Cerebellar nuclear complex (tissue), 1 donor: ENCODE measurements at places on chromosomes 1 and 21.

DNA sequence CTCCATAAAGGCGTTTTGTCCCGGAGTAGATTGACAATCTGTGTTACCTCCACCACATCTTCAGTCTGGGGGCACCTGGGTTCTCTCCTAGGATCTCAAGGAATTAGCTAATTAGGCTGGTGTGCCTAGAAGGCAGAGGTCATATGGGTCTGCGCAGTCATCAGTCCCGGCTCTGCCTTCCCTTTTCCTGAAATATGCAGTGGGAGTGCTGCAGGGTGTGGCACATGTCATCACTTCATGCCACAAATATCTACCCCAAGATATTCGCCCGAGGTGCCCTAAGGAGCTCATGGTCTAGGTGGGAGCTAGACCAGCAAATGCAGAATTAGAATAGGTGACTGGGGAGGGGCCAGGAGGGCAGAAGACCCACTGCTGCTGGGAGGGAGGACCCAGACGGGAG lies 42.9 kb downstream of the ACTL8 start:
- no peak for DNase-seq

DNA sequence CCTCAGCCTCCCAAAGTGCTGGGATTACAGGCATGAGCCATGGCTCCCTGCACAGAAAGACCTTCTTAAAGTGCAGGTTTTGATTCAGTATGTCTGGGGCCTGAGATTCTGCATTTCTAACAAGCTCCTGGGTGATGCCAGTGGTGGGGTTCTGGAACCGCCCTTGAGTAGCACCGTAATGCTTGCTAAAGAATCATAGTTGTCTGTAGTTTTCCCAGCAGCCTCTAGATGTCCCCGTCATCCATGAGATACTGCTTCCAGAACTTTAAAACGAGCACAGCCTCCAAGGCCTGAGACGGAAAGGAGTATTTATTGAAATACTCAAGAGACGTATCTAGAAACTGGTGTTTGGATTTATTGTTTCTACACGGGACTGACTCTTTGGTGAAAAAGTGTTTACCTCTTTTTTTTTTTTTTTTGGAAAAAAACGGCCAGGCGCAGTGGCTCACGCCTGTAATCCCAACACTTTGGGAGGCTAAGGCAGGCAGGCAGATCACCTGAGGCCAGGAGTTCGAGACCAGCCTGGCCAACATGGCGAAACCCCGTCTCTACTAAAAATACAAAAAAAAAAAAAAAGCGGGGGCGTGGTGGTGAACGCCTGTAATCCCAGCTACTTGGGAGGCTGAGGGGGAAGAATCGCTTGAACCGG lies 2.6 kb upstream of the TOR3A start:
- peak; percentile 22 for DNase-seq

- DNase-seq = no peak
Observed at GRCh38 chr1:82073071-82073470, 272.3 kb downstream of the ADGRL2 start.

DNA sequence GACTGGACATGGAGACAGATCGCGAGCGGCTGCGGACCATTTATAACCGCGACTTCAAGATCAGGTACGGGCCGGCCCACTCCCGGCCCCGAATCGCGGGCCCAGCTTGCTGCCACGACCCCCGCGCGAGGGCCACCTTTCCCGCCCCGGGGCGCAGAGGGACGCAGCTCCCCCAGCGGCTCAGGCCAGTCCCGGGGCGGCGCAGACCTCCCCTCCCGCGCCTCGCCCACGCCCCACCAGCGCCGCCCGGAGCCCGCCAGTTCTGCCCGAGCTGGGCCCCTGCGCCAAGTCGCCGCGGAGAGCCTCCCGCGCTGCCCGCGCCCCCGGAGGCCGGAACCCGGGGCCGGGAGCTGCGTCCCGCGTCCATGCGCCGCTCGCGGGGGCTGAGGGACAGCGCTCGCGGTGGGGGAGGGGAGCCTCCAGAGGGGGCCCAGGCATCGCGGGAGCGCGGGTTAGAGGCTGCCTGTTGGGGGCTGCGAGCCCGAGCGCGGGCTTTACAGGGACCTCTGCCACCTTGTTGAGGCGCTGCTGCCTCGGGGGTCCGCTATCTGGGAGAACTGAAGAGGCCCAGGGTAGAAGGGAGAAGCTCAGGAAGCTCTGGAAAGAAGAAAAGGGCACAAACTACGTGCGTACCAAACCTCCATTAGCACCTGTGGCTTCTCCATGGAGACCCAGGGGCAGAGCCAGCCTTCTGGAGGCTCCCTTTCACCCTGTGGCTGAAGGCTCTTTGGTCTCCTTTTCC lies 698 bp downstream of the MOV10 start:
- DNase-seq = no peak

DNA sequence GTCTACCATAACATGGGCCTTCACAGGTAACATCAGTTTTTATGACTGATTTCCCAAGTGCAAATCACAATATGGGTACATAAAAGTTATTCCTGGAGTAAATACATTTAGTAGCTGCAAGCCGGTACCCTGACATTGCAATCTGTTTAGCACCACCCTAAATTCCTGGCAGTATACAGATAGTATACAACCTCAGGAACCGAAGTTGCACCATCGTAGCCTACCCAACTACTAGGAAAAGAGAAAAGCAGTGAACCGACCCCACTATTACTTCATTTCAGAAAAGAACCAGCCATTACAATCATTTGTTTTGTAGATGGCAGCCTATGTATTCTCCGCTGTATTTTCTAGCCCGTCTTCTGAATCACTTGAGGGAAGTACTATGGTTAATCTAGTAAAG lies 1.1 kb downstream of the ADIPOR1 start:
- no peak for DNase-seq

DNA sequence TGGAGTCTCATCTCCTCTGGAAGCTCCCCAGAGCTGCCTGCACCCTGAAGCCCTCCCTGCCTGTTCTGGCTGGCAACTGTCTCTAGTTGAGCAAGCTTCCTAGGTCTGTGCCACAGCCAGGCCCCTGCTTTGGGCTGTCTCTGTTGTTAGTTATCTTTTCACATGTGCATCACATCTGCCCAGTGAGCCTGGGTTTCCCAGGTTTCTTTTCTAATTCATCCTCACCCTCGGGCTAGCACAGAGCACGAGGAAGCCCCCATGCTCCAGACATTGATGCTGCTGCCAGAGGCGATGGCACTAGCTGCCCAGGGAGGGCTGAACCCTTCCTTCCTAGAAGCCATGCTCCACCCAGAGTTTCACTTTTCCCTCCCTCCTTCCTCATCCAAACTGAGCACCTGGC lies 27.2 kb downstream of the RASSF5 start:
- DNase-seq = no peak

GRCh38 chr21:29368906-29369305 lies 70.2 kb downstream of the BACH1 start:
- no peak for DNase-seq

DNA sequence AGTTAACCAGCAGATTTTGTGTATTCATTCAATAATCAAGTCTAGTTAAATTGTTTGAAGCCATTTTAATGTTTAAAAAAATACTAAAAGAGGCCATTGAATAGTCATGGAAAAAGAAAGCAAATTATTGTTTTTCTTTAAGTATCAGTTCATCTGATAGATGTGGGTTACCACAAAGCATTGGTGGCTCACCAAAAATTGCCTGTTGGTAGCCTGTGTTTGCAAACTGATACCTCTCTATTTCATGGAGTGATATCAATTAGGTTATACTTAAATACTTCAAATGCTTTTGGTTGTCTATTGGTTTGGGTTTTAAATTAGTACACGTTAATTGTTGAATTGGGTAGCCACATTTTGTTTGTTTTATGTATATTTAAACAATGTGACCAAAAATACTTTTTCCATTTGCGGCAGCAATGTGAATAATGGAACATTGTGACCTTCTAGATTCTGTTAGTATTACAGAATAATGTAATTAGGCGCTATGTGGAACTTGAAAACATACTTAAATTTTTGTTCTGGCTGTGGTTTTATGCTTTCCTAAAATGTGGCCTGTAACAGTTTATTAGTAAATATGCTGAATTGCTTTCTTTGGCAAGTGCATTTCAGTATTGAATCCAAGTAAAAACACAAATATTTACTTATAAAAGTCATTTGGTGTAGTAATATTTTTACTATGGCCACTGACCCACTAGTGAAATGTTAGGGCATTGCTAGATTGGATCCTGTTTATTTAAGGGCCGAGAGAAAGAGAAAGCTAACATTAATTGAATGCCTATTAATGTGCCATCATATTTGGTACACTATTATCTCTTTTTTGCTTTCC lies 37.1 kb upstream of the NBL1 start:
- no peak for DNase-seq

DNA sequence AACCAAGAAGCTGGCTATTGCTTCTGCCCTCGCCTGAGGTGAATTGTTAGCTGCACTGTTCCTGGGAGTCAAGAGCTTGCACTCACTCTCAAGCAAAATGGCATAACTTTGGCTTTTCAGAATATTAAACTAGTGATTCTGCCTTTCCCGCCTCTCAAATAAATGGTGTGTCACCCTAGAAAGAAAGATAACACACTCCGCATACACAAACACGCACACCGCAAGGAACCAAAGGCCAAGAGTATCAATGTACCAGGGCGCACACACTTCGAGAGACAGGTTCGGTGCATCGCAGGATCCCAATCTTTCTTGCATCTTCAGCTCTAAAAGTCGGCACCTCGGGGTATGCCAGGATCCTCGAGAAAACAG lies 470 bp upstream of the RTCA start:
- DNase-seq = peak; percentile 49

DNA sequence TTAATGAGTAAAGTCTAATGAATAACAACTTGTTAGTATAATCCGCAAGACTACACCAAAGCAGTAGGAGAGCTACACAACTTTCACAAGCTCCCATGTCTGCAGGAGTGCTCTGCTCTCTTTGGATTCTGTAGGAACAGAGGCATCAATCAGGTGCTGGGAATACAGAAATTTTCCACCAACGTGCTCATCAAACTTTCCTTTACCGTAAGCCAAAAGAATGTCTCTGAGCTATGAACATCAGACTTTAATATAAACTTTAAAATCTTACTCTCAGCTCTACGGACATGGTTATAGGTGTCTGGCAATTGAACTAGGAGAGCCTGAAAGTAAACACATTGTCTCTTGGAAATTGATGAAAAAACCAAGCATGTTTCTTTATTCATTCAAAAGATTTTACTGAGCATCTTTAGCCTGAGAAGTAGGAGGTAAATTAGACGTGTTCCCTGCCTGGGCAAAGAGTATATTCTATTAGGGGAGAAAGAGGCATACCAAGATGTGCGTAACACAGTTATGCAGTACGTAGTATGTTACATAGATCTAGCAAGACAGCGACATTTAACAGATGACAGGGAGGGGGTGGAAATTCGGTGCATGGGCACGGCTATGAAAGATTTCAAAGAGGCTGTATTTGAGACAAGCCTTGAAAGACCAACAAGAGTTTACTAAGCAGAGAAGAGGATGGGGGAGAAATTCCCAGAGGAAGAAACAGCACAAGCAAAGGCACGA lies 85.2 kb downstream of the TM2D1 start:
- no peak for DNase-seq

GRCh38 chr1:44542420-44543063 lies 131.7 kb downstream of the TMEM53 start:
- DNase-seq = no peak

DNA sequence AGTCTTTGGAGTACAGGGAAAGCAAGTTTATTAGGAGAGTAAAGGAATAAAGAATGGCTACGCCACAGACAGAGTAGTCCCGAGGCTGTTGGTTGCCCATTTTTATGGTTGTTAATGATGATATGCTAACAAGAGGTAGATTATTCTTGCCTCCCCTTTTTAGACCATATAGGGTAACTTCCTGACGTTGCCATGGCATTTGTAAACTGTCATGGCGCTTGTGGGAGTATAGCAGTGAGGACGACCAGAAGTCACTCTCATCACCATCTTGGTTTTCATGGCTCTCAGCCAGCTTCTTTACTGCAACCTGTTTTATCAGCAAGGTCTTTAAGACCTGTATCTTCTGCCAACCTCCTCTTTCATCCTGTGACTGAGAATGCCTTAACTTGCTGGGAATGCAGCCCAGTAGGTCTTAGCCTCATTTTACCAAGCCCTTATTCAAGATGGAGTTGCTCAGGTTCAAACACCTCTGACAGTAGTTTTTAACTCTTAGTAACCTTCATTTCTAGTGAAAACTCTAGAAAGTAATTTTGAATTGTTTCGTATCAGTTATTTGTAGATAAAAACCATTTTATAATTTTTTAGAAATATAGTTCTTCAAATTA lies 26.2 kb downstream of the TCP10L start:
- DNase-seq = no peak

DNA sequence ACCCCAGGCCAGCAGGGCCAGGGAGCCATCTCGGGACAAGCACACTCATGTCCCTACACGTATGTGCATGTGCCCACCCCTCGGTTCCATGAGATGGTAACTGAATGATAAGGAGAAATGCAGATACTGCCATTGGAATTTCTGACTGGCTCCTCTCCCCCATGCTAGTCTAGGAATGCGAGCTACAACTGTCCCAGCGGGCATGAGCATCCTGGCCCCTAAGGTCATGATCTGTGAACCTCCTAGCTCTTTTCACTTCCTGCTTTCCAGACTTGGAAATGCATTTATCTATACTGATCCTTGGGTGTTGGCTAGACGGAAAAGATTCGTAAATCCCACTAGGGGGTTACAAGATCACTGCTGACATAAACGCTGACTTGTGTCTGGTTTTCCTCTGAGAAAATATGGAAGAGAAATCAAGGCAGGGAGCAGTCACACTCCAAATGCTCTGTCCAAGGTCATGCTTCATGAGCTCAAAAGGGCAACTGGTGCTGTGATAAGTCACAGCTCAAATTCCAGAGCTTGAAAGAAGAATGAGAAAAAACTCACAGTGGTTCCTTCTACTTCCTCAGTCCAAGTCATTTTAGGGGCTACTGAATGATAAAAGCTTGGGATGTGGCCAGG lies 49.8 kb downstream of the SLC45A1 start:
- no peak for DNase-seq

GRCh38 chr21:42443876-42444744 lies 40.4 kb downstream of the UBASH3A start:
- no peak for DNase-seq

GRCh38 chr1:13512472-13512871 lies 1.3 kb downstream of the LRRC38 start:
- DNase-seq = no peak

GRCh38 chr1:80171631-80172030 lies 1165.1 kb upstream of the ADGRL4 start:
- DNase-seq = no peak

DNA sequence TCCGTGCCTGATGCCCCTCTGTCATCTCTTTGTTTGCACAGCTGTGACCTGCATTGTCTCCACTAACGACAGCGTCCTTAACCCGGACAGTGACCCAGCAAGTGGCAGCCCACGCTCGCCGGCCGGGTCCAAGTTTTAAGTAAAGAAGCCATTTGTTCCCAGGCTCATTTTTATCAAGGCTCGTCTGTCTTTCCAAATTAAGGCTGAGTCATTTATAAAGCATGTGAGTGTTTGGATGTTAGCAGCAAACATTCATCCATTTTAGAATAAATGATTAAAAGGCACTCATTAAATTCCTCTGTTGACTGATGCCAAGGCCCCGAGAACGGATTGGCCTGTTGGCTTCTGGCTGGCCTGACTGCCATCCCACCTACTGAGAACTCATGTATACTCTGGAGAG lies 514.5 kb downstream of the NPHP4 start:
- DNase-seq = no peak

- DNase-seq = no peak
Observed at GRCh38 chr1:183719289-183719688, 66.2 kb upstream of the APOBEC4 start.
